ENCODE measurements at places on chromosomes 6 and 20. TPM values are rescaled to one million over a fixed set of nuclear protein-coding genes. Genes with fewer than 3 reads are reported as not detected.

DNA sequence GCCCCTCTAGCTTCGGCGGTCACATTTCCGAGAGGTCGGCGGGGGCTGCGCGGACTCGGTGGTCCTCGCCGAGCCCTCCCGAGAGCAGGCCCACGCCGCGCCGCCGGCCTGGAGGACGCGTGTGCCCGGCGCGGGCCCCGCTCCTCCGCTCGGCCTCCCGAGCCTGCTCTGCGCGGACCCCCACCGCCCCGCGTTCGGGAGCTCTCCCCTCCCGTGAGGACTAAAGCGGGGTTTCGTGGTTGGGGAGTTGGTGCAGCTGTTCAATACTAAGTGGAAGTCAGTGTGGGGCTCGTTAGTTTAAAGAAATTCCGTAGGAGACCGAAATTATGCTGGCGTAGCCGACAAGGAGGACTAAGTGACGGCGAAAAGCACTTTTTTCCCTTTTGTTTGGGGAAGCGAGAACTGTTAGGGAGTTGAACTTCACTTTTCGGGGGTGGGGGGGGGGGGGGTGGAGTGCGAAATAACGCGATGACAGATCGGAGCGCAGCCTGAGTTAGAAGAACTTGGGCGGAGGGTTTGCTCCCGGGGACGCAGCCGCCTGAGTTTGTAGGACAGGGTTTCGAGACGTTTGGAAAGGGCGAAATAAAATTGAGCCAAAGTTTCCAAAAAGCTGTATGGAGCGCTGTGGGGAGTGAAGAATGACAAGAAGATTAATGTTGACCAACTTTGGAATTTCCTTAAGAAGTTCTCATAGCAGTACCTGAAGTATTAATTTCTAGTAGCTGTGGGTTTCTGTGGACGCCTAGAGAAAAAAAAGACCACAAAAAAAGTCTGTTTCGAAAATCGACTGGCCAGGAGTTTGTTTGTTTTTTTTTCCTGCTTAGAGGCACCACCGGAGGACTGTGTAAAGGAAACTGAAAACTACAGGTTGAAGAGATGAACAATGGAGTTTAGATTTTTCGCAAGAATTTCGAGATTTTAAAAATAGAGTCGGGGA, 1.4 kb downstream of the QKI start:
- no peaks in the 10 kb centered on the region for H3K27me3 ChIP-seq
- H3K36me3 ChIP-seq: no peaks in the 10 kb centered on the region
- peaks cover 30% of the 10 kb centered on the region for H3K4me1 ChIP-seq
- peak overlapping the region; percentile 82 for H3K4me3 ChIP-seq
- H3K27ac ChIP-seq: peak overlapping the region; percentile 99

The DUSP15 gene
- 2.4 TPM for total RNA-seq

DNA sequence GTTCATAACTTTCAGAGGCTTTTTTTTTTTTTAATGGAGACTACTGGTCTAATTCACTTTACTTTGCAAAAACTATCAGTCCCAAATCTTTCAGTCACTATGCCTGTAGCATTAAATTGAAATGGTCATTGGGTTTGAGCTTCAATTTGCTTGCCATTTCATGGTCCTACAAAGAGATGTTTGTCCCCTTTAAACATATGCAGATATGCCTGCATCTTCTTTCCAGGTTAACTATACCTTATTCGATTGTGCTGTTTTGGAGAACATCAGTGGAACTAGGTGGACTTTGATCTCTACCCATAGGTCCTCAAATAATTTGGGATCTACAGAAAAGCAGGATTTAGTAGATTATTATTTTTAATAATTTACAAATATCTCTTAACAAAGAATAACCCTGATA, 4.6 kb downstream of the POU3F2 start:
- DNase-seq: no peak
- H3K27ac ChIP-seq: no peak overlapping the region
- H3K36me3 ChIP-seq: no peaks in the 10 kb centered on the region
- H3K4me3 ChIP-seq: no peak overlapping the region

DNA sequence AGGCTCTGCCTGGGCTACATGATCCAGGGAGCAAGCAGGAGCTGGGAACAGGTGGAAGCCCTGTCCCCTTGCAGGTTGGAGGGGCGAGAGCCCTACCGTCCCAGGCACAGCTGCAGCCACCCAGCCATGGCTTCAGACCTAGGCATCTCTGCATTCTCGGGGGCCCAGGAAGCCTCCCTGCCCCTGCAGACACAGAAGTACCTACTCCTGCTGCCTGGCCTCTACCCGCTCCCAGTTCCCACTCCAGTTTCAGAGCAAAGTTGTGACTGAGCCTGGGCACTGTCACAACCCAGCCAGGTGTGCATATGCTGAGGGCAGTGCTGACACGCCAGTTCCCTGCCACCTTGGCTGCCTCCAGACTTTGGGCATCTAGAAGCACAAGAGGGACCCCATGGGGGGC, 645.9 kb downstream of the HTR1B start:
- DNase-seq: no peak
- no peaks in the 10 kb centered on the region for H3K36me3 ChIP-seq
- no peaks in the 10 kb centered on the region for H3K4me1 ChIP-seq
- H3K27ac ChIP-seq: no peak overlapping the region
- no peaks in the 10 kb centered on the region for H3K27me3 ChIP-seq

The RING1 gene
- total RNA-seq: 26.3 TPM

DNA sequence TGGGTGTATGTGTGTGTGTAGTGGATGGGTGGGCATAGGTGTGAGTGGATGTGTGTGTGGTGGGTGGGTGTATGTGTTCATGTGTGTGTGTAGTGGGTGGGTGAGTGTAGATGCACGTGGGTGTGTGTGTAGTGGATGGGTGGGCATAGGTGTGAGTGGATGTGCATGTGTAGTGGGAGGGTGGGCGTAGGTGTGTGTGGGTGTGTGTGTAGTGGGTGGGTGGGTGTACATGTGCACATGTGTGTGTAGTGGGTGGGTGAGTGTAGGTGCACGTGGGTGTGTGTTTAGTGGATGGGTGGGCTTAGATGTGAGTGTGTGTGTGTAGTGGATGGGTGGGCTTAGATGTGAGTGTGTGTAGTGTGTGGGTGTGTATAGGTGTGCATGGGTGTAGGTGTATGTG, 104.4 kb downstream of the MYLK4 start:
- H3K27me3 ChIP-seq: no peaks in the 10 kb centered on the region
- no peak overlapping the region for H3K4me3 ChIP-seq
- H3K4me1 ChIP-seq: no peaks in the 10 kb centered on the region
- H3K27ac ChIP-seq: no peak overlapping the region

- H3K27ac ChIP-seq: no peak overlapping the region
- H3K4me3 ChIP-seq: no peak overlapping the region
- no peaks in the 10 kb centered on the region for H3K27me3 ChIP-seq
- peaks cover 15% of the 10 kb centered on the region for H3K4me1 ChIP-seq
These were observed 21.6 kb upstream of the TBC1D7 start for GRCh38 chr6:13349811-13350506.

DNA sequence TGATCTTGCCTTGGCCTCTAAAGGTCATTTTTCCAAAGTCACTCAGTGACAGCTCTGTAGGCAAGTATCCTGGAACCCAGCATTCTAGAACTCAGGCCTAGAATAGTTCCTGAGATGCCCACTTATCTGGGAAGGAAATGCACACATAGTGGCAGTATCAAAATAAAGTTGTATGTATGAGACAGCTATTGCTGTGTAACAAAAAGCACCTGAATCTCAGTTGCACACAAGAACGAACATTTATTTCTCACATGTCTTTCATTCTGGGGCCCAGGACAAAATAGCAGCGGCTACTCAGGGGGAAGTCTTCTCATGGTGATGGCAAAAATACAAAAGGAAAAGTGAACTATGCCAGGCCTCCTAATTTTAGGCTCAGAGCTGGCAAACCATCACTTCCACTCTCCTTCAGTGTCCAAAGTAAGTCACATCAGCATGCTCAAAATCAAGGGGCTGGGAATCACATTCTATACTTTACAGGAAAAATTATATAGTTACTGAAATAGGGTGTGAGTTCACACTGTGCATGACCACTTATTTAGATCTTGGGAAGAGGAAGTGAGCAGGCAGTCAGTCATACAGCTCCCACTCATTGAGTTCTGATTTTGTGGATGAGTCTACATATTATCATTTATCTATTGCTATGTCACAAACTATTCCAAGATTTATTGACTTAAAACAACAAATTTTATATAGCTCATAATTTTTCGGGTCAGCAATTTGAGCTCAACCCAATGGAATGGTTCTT, 133.7 kb upstream of the RIN2 start:
- H3K27ac ChIP-seq: no peak overlapping the region
- no peaks in the 10 kb centered on the region for H3K4me1 ChIP-seq
- H3K36me3 ChIP-seq: no peaks in the 10 kb centered on the region
- no peak for DNase-seq

The ADGRF5 gene
- 36.6 TPM for total RNA-seq

The SLC17A1 gene
- total RNA-seq: not detected

DNA sequence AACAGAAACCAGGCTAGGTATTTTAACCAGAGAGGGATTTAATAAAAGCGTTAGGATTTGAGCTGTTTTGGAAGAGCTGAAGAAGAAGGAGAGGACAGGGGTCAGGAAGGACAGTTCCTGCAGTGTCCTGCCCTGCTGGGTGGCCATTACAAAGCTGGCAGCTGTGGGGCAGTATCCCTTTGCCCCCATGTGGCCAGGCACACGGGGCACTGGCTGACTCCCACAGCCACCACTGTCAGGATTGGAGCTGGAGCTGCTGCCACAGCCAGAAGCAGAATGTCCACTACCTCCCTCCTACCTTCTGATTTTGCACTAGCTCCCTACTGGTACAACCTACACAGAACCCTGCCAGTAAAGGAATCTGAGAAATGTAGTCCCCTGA, 46.5 kb downstream of the SLC22A3 start:
- no peaks in the 10 kb centered on the region for H3K27me3 ChIP-seq
- no peaks in the 10 kb centered on the region for H3K36me3 ChIP-seq
- no peak for DNase-seq
- no peak overlapping the region for H3K27ac ChIP-seq
- H3K4me1 ChIP-seq: no peaks in the 10 kb centered on the region

DNA sequence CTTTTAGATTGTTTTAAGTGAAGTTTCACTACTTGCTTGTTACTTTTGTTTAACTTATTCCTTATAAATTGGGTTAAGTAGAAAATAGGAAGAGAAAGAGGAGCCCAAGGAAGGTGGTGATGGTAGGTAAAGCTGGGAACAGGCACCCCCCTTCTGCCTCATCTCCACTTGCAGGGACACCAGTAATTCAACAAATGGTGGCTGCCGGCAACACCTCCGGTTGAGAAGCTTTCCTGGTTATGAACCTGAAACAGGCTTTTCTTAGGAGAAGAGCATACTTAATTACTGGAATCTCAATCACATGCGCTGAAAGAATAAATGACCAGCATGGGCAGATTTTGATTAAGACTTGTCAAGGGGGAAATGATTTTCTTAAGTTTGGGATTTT, 158.9 kb upstream of the ZNF217 start:
- H3K27me3 ChIP-seq: no peaks in the 10 kb centered on the region
- H3K27ac ChIP-seq: no peak overlapping the region
- no peaks in the 10 kb centered on the region for H3K4me1 ChIP-seq
- H3K4me3 ChIP-seq: no peak overlapping the region
- H3K36me3 ChIP-seq: no peaks in the 10 kb centered on the region

DNA sequence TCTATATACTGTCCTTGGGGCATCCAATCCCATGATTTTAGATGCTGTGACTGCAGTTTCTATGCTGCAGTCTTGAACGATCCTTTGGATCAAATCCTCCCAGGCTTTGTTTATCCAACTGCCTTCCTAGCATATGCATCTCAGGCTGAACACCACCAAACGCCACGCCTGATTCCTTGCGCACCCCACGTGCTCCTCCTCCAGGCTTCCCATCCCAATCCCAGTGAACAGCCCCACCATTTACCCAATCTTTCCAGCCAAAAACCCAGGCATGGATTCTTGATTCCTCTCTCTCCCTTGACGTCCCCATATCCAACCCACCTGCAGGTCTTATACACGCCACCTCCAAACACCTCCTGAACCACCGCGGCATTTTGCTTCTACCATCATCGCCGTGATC, 7.8 kb downstream of the PDE10A start:
- H3K27me3 ChIP-seq: no peaks in the 10 kb centered on the region
- no peak overlapping the region for H3K27ac ChIP-seq
- no peaks in the 10 kb centered on the region for H3K36me3 ChIP-seq
- H3K4me1 ChIP-seq: peaks cover 7% of the 10 kb centered on the region

The TFAP2B gene
- not detected for total RNA-seq

DNA sequence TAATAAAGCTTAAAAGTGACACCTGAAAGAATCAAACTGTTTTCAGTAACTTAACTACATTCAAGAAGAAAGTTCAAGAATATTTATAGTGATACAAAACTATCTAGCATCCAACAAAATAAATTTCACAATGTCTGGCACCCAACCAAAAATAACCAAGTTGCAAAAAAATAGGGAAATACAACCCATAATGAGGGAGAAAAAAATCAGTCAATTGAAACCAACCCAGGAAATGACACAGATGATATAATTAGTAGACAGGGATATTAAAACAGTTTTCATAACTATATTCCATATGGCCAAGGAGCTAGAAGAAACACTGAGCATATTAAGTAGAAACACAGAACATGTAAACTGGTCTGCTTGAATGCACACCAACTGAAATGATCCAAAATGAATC, 120.2 kb upstream of the BEND3 start:
- no peaks in the 10 kb centered on the region for H3K27me3 ChIP-seq
- peaks cover 8% of the 10 kb centered on the region for H3K4me1 ChIP-seq
- no peak for DNase-seq
- H3K27ac ChIP-seq: no peak overlapping the region
- H3K36me3 ChIP-seq: no peaks in the 10 kb centered on the region

GRCh38 chr20:63087872-63088680, 81.3 kb upstream of the BHLHE23 start:
- H3K36me3 ChIP-seq: no peaks in the 10 kb centered on the region
- no peak overlapping the region for H3K27ac ChIP-seq
- peaks cover 5% of the 10 kb centered on the region for H3K27me3 ChIP-seq
- no peak for DNase-seq
- no peaks in the 10 kb centered on the region for H3K4me1 ChIP-seq

Data from heart left ventricle (tissue), 16 donors.